Activated CD4-positive, alpha-beta T cell treated with anti-CD3 and anti-CD28 coated beads, Interleukin-2, amount 50 U/mL, for 48 hours (primary cell): ENCODE measurements at places on chromosomes 16 and 17.

GRCh38 chr16:66889622-66890021, 9.3 kb downstream of the PDP2 start:
- DNase-seq: no peak

- DNase-seq: peak; percentile 21
Measured at GRCh38 chr17:58273453-58274104, 7.2 kb downstream of the MPO start.

GRCh38 chr17:10261098-10261497, 62.7 kb upstream of the GAS7 start:
- no peak for DNase-seq

DNA sequence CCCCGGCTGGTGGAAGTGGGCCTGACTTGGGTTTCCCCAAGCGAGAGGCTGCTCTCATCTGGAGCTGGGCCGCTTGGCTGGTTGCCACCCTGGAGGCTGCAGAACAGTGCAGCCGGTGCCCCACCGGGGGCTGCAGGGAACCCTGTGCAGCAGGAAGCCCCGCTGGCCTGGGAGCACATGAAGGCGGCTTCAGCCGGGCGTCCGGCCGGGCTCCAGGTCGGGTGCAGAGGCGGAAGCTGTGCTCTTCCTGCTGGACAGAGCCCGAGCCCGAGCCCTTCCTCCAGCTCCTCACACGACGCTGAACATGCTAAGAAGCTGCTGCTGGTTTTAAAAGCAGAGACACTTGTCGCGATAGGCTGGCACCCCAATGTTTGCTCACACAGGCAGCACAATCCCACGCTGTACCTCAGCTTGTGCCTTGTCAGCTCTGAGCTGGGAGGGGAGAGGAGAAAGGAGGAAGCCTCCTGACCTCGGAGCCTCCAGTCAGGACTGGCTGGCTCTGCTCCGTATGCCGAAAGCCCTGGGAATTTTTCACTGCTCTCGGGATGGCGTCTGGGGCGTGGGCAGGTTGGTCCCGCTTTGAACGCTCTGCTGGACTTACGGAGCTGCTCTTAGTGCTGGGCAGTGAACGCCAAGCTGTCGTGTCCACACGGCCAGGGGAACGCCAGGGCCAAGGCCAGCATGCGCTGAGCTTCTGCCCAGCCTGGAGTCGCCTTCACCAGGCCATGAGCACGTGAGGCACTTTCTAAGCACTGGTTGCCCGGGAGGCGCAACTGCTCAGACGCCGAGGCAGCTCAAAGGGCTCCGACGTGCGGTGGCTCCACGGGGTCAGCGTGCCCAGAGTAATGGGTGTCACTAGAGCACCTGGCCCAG, 8.8 kb downstream of the CDK5R1 start:
- DNase-seq: no peak

- DNase-seq: no peak
Measured at GRCh38 chr17:57915544-57915943, 39.7 kb downstream of the CUEDC1 start.

DNA sequence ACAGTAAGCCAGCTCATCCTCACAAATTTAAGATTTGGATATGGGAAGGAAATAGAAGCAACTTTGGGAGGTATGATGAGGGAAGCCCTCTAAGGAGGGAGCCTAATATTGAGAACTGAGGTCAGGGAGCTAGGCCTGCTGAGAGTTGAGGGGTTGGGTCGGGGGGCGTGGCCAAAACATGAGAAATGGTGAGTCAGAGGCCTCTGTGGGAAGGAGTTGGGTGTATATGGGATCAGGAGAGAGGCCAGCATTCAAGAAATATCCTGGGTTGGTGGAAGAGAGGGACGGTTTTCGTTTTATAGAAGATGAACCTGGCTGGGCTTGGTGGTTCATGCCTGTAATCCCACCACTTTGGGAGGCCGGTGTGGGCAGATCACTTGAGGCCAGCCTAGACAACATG, 48.4 kb downstream of the CLEC16A start:
- DNase-seq: peak; percentile 76

- DNase-seq: no peak
Measured at GRCh38 chr17:12320286-12320685, 299.6 kb downstream of the MAP2K4 start.

DNA sequence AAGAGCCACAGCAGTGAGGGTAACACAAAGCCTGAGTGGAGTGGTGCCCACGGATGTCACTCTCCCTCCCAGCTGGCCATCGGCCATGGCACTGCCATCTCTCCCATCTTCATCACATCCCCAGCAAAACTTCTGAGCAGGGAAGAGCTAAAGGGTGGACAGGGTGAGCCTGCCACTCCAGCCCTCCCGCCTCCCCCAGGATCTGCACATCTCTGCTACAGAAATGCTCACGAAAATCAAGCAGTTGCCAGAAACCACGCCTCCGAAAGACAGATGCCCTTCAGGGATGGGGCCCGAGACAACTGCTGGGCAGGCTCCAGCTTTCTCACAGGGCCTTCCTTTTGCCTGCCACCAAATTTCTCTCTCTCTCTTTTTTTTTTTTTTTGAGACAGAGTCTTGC, 3.6 kb downstream of the GRIN2C start:
- no peak for DNase-seq

- no peak for DNase-seq
Measured at GRCh38 chr17:34769049-34769448, 189.7 kb downstream of the TMEM132E start.

DNA sequence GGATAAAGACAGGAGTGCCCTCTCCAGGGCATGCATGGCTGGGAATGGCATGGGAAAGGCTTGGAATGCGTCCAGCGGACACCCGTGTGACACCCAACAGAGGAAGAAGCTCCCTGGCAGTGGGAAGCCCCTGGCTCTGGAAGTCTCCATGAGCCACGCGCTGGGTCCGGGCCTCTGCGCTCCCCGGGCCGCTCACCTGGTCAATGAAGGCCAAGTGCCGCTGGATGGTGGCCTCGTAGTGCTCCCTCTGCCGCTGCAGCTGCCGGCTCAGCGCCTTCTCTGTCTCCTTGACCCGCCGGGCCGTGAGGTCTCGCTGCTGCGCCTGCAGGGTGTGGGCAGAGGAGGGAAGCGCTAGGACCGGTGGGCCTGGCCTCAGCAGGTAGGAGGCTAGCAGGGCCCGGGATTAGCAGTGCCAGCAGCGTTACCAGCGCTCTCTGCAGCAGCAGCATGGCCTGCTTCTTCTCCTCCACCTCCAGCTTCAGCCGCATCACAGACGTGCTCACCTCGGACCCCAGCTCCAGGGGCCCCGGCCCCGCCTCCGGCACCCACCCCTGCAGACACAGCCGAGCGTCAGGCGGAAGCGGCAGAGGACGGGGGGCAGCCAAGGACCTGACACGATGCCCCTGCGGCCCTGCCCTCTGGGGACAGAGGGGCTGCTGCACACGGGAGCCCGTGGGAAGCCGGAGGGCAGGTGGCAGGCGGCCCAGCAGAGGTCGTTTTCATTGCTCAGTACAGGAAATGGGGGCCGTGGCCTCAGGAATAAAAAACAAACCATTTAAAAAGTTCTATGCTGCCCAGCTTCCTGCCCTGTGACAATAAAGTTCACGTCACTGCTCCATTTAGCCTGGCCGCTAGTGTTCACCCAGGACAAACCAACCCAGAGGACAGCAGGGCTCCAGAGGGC, 26.0 kb downstream of the CEP131 start:
- DNase-seq: no peak

DNA sequence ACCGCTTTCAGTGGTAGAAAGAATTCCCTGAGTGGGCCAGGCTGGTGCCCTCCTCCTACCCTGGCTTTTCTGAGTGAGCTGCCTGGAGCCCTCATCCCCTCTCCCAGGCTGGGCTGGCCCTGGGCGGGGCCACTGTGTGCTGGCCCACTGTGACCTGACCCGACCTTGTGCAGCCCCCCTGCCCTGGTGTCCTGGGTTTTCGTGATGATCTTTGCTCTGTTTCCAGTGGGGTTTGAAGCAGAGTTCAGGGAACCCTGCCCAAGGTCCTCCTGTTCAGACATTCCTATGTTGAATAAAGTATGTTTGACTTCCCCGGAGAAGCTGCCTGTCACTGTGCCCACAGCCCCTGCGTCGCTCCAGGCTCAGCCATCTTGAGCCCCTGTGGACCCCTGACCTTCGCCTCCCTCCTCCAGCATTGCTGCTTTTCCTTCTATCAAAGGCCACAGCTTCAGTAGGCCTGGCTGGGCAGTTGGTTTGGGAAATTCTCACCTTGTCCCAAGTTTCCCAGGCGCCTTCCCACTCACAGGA, 13.7 kb upstream of the NAGLU start:
- no peak for DNase-seq

- DNase-seq: no peak
Measured at GRCh38 chr17:74072340-74072739, 131.1 kb upstream of the RPL38 start.

DNA sequence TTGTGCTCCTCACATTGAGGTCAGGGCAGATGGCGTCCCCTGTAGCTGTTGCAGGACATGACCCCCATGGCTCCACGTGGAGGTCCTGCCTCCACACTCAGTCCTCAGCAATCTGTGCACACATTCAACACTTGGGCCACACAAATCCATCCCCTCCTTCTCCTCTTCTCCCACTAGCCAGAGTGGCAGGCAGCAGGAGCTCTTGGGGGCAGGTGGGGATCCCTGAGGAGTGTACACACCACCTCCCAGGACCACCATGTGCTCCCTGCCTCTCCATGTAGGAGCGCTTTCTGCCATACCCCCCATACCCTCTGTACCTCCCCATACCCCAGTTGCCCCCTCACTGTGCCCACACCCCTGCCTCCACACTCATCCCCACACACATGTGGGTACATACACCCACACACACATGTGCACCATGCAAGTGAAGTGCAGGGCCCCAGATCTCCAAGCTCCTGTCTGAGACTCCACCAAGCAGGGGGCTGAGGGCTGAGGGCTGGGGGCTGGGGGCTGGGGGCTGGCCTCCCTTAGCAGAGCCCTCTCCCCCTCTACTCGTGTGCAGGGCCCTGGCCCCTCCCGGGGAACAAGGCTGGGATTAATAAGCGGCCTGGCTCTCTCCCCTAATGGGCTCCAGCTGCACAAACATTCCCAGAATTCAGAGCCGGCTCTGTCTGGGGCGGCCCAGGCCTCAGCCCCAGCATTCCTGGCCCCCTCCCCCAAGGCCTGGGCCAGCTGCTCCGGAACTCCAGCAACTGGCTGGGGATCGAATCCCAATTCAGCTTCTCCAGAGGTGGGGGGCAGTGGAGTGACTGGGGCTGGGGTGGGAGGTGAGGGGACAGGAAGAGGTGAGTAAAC, 48.2 kb upstream of the MEIOC start:
- DNase-seq: no peak
